ENCODE measurements at places on chromosomes 1 and 21.

DNA sequence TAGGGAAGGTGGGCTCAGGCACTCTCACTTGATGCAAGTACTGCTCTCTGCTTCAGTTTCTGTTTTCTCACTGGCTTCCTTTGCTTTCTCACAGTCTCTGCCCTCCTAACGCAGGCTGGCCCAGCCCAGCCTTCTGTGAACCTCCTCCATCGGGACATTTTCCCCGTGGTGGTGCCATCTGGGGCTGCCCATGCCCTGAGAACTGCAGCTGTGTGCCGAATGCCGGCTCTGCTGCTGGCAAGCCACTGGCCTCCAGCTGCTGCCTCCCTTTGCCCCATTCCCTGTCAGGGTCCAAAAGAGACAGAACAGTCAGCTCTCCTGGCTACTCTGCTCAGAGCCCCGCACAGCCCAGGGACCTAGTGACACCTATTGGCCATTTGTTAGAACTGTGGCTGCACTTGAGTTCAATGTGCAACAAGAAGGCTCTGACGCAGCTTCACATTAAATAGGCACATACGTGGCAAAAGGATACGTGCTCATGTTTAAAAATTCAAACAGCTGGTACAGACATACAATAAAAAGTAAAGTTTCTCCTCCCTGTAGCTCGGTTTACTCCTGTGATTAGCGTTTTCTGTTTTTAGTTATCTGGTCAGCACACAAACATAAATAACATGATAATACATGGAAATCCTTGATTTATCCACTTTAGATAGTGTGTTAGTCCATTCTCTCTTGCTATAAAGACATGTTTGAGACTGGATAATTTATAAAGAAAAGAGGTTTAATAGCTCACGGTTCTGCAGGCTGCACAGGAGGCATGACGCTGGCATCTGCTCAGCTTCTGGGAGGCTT is 46.6 kb downstream of the FCRL5 start:
- no peak for DNase-seq

GRCh38 chr1:42365118-42365517 is 15.5 kb upstream of the RIMKLA start:
- no peak for DNase-seq

- no peak for DNase-seq
Observed at GRCh38 chr1:112721966-112722524, 6.9 kb upstream of the PPM1J start.

- DNase-seq = no peak
Observed at GRCh38 chr1:84271441-84272151, 29.9 kb upstream of the SAMD13 start.

DNA sequence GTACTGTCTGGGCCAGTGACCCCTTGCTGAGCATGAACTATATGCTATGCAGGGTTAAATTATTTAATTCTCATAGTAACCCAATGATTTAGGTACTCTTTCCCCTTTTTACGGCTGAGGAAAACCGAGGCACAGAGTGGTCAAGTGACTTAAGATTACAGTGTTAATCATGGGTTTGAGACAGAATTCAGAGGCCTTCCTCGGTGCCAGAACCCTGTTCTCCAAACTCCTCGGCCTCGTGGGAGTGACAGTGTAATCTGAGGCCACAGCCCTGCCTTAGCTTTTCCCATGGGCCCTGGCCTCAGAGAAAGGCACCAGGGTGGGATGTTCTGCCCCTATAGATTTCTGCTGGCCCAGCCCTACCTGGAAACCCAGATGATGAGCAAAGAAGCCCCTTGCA is 86.4 kb upstream of the ZNF648 start:
- DNase-seq = no peak

DNA sequence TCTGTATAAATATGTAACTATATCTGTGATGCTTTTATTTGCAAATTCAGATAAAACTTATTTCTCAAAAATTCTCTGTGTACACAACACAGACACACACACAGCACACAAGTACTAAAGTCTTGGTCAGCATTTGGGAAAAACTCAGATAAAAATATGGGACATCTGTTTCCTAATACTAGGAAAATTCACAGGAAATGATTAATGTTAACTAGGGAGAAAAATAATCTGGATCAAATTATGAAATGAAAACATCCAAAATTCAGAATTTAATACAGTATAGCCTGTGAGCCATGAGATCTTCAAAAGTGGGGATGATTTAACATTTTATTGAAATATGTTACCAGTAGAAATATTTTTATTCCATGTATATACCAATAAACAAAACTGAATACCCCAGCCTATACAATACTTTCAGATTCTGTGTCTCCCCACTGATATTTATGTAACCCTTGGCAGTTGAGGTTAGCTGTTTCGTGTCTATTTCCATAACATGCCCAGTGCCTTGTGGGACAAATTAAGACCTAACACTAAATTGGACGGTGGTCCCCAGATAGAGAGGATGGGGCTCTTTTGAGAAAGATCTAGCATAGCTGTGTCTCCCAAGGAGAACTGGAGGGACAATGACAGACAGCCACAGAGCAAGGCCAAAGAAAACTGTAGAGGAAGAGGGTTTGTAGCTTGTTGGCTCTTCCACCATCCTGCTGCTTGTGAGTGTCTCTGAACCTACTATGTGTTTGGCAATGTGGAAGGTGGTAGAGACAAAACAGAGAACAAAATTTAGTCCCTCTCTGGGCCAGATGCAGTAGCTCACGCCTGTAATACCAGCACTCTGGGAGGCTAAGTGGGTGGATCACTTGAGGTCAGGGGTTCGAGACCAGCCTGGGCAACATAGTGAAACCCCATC is 47.2 kb downstream of the GNG12 start:
- DNase-seq = no peak

DNA sequence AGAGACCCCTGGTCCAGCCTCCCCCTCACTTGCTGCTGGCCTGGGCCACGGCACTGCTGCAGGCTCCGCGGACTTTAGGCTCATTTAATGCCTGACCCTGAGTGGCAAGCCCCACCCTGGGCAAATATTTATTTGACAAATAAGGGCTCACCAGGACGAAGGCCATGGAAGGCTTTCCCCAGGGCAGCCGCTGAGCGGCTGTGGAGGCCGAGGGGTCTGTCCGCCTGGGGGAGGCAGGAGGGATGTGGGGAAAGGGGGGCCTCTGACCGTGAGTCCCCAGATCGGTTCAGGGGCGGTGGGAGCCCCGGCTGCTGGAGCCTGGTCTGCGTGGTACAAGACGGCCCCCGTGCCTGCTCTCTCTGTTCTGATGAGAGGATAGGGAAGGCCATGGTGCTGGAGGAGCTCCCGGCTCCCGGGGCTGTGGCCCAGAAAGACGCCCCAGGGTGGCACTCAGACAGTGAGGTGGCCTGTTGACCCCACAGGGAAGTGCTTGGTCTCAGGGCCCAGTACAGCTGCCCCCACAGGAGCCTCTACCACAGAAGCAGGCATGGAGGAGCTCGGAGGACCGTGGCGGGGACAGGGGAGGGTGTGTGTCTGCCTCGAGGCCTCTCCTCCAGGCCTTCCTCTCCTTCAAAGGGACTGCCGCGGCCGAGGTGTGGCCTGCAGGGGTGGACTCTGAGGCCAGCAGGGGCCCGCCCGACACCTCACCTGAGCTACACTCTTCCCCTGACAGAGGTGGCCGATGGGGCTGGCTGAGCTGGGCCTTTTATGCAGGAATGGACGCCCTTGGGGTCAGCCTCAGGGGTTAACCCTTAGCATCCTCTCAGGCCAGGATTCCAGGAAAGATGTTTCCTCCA is 9.1 kb upstream of the C1orf159 start:
- DNase-seq = no peak

- peak; percentile 51 for DNase-seq
Observed at GRCh38 chr1:226990133-226990716, 50.1 kb downstream of the COQ8A start.

DNA sequence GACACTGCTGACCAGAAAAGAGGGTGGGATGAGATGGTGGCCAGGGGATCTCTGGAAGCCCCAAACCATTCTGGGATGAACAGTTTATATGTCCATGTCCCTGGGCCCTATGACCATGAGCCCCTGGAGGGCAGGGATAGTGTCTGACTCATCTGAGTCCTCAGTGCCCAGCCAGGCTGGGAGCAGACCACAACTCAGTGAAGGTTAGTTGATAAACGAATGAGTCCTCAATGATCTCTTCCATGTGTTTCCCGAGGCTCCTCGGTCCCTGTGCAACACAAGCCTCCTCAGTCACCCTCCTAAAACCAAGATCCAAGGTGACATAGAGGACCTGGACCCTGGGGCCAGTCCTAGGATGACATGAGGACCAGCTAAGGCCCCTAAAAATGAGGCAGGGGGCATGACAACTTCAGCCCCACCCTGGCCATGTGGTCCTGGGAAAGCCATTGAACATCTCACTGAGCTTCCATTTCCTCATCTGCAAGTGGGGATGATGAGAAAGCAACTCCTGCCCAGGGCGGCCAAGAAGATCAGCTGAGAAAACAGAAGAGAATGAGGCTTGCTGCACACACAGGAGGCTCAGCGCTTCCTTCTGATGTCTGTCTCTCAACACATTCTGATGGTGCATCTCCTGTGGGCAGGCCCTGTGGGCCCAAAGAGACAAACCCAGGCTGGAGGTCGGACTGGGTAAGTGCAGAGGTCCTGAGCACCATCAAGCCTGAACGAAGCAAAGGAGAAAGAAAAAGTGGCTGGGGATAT is 86.3 kb downstream of the GLIS1 start:
- no peak for DNase-seq

DNA sequence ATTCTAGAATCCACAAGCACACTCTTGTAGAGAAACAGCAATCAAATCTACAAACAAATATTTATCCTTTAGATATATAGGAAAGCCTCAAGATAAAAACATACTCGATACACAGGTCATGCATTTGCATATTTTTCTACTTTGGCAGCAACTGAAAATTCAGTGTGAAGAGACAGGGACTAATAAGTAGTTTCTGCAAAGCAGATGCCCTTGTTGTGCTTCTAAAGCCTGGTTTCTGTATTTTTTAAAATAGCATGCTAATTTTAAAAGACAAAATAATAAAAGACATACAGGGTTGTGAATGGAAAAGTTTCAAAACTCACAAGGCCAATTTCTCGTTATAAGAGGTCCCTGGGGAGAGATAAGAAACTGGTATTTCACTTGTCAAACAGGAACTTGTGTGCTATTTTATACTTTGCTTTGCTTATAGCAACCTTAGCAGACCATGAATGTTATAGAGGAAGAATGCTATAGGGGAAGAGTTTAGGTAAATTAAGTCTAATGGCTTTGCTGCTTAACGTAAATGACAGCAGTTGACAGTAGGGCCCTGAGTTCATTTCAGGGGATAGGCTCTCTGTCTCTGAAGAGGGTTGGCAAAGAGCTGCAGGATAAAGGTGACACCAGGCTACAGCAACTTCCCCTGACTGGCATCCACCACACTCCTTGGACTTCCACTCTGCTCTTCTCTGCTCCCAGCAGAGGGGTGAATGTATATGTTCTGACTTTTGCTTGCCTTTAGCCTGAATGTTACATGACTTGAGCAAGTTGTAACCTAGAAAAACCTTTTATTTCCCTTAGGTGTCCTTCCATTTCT is 9.4 kb upstream of the RGS13 start:
- DNase-seq = no peak

DNA sequence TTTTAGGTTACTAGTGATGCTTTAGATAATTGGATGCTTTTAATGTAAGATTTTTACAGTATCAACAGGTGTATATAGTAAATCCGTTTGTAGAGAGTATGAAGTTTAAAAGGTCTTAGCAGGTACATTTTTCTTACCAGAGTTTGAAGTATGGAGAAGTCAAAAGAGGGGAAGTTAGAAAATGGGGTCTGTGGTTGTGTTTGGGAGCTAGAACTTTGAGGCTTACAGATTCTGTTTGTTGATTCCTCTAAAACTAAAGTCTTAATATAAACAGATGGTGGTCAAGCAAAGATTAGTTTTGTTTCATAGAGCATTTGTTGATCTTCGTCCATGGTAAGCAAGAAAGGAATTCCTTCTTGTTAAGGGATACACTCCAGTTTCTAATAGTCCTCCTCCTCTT is 35.8 kb downstream of the CDC42 start:
- no peak for DNase-seq

- DNase-seq = no peak
Observed at GRCh38 chr1:117572546-117572945, 33.3 kb upstream of the TENT5C start.

DNA sequence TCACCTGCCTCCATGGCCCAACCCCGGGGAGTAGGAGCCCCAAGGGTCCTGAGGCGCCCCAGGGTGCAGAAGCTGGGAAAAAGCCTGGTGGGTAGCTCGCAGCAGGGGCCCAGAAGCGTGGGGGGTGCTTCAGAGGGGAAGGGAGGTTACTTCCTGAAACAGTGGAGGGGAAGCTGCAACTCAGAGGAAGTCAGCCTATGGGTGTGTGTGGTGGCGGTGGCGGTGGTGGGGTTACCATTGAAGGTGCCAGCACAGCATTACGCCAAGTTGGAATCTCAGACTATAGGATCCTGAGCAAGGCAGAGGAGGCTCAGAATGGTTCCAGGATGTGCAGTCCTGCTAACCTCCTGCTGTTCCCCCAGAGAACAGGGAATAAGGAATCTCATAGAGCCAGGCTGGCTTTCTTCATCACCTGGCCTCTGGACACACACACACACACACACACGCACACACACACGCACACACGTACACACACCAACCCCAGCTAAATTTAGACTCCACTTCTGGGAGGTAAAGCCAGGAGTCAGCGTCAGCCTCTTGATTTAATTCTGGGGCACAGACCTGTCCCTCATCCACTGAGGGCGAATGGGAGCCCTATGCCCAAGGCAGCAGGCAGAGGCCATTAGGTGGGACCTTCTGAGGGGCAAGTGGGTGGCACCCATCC is 1.3 kb downstream of the DENND4B start:
- peak; percentile 69 for DNase-seq

- DNase-seq = no peak
Observed at GRCh38 chr1:230375780-230376179, 50.4 kb downstream of the PGBD5 start.

DNA sequence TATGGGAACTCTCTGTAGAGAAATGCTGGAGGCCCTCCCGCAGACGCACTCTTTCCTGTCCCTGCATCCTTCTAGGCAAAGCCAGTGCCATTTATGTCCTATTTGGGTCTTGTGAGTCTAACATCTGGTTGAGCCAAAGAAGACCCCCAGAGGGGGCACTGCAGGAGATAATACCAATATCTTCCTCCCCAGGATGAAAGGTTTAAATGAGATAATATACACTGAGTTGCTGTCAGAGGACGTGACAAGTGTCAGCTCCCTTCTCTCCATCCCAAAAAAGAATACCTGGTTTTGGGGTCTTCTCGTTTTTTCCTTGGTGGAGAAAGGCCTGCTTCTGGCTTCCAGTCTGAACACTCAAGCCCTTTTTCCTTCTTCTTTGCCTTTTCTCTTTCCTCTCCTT is 7.6 kb downstream of the TCEA3 start:
- DNase-seq = no peak
